ENCODE measurements at places on chromosomes 6 and 20. TPM values are rescaled to one million over a fixed set of nuclear protein-coding genes. Genes with fewer than 3 reads are reported as not detected.

The ATF6B gene
- total RNA-seq, result 7.5 TPM

DNA sequence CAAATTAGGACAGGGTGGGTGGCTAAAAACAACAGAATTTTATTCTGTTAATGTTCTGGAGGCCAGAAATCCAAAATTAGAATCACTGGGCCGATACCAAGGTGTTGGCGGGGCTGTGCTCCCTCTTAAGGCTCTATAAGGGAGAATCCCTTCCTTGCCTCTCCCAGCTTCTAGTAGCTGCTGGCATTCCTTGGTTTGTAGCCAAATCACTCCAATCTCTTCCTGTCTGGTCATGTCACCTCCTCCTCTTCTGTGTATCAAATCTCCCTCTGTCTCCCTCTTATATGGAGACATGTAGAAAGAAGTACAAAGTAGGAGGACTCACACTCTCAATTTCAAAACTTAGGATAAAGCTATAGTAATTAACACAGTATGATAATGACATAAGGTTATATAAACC is 102.9 kb upstream of the SIRPA start:
- DNase-seq, result no peak

DNA sequence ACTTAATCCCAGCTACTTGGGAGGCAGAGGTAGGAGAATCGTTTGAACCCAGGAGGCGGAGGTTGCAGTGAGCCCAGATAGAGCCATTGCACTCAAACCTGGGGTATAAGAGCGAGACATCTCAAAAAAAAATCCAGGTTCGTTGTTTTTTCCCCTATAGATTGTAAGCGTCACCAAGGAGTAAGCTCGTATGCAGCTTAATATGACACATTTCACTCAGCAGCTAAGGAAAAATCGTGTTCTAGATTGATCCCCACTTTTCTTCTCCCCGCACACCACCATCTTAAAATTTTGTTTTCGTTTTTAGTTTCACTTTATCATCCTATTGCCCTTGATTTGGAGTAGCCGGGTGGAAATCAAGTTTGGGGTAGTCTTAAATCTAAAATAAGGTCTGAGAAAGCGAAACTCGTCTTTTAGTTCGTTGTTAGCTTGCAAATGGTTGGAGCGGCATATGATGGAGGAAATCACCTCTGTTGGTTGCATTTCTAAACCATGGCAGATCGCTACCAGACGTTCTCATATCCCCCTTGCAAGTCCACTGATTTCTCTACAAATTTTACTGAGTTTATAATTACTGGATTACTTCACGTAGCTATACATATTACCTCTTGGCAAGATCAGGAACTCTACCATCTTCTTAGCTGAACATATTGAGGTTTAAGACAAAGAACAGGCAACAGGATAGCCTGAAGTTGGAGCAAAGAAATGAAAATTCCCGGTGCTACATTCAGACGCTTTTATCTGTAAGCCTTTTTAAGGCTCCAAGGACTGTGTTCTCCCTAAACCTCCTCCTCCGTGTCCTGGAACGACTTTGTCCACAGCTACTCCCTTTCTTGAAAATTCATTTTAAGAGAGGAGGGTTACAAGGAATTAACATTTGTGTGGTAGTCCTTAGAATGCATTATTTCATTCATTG is 91.1 kb upstream of the BTN3A2 start:
- DNase-seq, result no peak

DNA sequence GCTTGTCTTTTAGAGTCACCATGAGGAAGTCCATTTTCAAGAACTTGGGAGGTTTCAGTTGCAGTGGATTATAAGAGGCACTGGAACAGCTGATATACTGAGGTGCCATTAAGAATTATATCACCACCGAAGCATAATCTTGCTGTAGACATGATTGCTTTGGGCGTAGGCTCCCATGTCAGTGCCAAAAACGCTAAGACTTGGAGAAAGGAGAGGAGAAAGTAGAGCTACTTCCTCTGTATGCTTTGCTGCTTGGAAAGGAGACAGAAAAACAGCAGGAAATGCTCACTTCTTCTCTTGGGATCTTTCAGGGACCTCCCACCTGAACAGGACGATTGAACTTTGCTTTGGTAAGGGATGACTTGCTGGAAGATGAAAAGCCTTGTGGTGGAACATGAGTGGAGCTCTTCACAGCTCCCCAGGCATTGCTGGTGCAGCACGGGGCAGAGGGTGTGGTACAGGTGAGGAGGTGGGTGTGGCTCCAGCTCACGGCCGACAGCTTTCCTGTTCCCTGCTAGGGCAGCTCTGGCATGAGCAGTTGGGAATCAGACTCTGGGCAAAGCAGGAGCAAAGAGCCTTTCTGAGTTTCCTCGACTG is 190.4 kb upstream of the JAG1 start:
- DNase-seq, result peak; percentile 51

The RAET1G gene
- 3.2 TPM for total RNA-seq

- no peak for DNase-seq
These were observed 14.8 kb upstream of the MYL9 start for GRCh38 chr20:36526521-36527011.

The SRSF12 gene
- not detected for total RNA-seq

The RIMS1 gene
- 17.4 TPM for total RNA-seq

The COL19A1 gene
- not detected for total RNA-seq

DNA sequence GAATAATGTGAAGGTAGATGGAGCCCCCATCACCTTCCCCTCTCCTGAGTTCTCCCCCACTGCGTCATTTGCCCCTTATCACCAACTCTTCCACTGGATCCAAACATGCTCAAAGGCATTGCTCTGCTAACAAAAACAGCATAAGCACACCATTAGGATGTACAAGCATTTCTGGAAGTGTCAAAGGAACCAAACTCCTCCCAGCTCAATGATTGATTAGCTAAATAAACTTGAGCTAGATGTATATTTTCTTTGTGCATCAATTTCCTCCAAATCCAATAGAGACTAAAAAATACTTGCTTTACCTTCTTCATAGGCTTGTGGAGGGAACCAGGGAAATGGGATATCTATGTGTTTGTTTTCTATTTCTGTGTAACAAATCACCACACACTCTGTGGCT is 248.4 kb upstream of the JARID2 start:
- DNase-seq, result no peak

The ZNF341 gene
- 1.0 TPM for total RNA-seq

Data from MG63 (cell line).